ENCODE measurements at places on chromosomes 3 and 15. TPM values are rescaled to one million over a fixed set of nuclear protein-coding genes. Genes with fewer than 3 reads are reported as not detected.

Gene CMTM8
- total RNA-seq: 2.8 TPM

Gene ISL2
- 0.30 TPM for total RNA-seq

Gene BOC
- total RNA-seq: 70.1 TPM

Gene FAM43A
- 10.7 TPM for total RNA-seq

Gene COL6A5
- total RNA-seq: 0.30 TPM

DNA sequence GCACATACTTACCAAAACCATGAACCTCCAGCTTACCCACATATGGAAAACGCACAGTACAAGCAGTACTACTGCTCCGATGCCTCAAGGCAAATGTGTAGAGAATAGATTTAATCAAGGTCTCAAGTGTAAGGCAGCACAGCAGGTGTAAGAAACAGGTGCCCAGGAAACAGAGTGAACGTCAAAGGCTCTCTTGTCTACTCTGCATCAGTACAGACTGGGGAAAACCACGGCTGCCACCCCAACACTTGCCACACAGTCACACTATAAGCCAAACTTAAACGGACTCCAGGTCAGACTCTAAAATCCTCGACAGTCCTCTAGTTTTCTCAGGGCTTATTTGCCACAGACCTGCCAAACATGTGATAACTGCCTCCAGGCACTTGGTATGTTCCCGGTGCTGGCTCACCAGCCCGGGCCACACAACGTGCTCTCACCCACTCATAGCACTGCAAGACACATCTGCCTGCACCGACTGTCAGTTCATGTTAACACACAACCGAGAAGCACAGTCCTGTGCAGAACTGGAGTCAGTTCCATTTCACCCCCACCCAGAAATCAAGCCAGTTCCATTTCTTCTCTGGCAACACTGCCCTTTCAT lies 30.6 kb downstream of the ABCC5 start:
- no peak for DNase-seq

DNA sequence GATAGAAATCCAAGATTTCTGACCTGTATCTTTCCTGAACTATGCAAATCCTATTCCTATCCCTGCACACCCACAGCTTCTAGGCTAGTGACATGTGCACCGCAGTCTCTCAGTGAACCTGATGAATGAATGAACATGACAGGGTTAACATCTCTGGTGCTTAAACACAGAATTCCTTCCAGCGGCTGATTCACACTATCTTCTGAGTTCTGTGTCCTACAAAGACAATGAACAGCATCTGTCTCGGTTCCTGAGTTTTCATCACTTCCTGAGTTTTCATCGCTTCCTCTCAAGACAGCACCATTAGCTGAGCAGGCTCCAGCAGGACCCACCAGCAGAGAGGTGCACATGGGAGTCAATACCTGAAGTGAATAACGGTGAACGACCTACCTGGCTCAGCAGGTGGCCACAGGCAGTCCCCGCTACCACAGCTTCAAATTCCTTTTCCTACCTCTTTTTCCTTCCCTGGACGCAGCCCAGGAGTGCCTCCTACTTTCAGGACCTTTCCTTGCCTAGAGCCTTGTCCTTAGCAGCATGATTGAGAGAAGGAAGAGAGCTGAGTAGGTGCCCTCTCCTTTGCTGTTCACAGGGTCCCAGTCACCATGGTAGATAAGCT lies 113.5 kb downstream of the IGF2BP2 start:
- no peak for DNase-seq

DNA sequence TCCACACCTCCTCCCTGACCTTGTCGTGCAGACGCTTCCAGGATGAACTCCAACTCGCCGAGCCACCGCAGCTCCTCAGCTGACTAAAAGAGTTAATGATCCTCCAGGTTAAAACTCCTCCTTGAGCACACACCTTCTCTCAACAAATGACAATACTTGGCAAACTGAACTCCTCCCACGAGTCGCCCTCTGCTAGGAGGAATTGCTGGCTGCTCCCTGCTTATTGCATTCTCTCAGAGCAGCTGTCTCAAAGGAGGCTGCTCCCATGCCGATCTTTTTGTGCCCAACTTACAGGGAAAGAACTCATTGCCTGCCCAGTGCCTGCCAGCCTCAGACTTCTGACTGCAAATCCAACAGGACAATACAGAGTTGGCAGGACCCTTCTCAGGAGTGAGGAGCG lies at the start of gene ATP13A4:
ATP13A4 (minus strand) TSS at position 85 of the 400 bp plus-strand sequence. CDS start 96 bp downstream, outside the sequence.
- DNase-seq: no peak

- DNase-seq: no peak
These were observed 27.5 kb downstream of the ILDR1 start for GRCh38 chr3:121994551-121994950.

DNA sequence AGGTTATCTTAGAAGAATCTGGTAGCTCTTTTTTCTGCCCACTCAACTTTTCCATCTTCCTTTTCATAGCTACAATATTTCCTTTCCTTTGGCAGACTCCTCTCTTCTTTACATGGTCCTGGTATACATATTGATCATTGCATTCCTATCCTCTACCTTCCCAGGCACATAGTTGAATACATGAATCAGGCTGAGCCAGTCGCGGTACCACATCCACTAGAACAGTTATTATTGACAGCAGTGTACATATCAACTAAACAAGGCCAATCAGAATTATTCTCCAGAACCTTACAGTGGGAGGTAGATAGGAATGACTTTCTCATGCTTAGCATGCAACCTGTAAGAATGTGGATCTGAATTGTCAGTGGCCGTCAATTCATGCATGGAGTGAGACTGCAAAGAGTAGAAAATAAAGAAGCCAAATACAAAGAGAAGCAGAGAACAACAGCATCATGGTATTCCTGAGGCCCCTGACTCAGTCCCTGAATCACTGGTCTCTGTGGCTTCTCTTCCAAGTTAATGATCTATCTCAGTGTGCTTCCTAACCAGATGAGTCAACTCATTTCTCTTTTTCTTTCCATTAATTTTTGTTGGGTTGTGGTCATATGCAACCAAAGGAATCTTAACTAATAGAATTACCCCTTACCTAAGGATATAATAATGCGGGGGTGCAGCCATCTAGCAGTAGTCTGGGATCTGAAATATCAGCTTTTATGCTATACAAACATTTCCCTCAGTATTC lies 60.9 kb upstream of the DCBLD2 start:
- DNase-seq: no peak

- no peak for DNase-seq
These were observed 34.7 kb downstream of the HMCES start for GRCh38 chr3:129313415-129313664.

DNA sequence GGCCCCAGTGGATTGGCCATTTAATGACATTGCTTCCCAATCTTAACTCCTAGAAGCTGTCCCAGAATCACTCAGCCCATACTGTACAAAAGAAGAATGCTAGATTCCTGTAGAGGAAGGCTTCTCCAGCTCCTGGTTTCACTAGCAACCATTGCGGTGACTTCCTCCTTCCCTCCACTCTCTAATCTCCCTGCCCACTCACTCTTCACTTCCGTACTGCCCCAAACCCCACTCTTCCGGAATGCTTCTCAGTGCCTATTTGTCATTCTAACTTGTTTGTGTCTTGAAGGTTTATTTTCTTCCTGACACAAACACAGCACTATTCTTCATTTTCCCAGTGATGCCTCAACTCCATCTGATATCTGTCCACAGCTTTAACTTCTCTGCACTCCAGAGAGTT lies 97.1 kb upstream of the SPATA16 start:
- DNase-seq: no peak

- DNase-seq: no peak
These were observed 523 bp downstream of the HDAC11 start for GRCh38 chr3:13480340-13481318.
